ENCODE measurements at places on chromosomes 3 and 15.

- no peak for DNase-seq
Measured at GRCh38 chr15:75620841-75621391, 4.6 kb downstream of the SNUPN start.

GRCh38 chr3:84974347-84974746 lies 15.6 kb downstream of the CADM2 start:
- DNase-seq: no peak

GRCh38 chr3:20930034-20930433 lies 744.0 kb upstream of the SGO1 start:
- peak; percentile 9 for DNase-seq

- no peak for DNase-seq
Measured at GRCh38 chr15:74889390-74889882, 406 bp upstream of the MPI start.

All from iPS DF 6.9 (cell line).